Stimulated activated memory B cell treated with anti-CD40 and anti-IgM and Interleukin-4, amounts not matched to agents 10 μg/mL and 1 μg/mL and 100 μg/mL, for 72 hours (primary cell): ENCODE measurements at places on chromosomes 4 and X.
A peak's percentile ranks its signal among the peaks of the same experiment; 100 is the strongest.

- ATAC-seq, result peak; percentile 12
- peaks cover 19% of the 10 kb centered on the region for H3K36me3 ChIP-seq
These were observed 391 bp upstream of the IDUA start for GRCh38 chr4:986428-986878.

DNA sequence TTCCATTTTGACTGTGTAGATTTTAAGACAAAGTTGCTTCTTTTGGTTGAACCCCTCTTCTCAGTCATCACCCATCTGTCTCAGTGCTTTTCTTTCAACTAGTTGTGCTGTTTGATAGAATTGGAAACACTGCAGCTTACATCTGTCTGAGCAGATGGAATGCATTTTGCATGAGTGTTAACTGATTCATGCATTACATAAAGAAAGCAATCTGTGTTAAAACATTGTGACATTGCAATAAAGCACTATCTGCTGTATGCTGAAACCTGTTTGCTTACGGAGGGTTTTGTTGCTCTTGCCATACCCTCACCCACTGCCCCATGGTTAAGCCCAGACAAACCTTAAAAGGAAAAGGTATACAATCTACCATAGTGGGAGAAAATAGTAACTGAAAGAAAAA, 47.4 kb downstream of the NRK start:
- H3K4me1 ChIP-seq, result no peaks in the 10 kb centered on the region
- ATAC-seq, result no peak
- H3K36me3 ChIP-seq, result no peaks in the 10 kb centered on the region
- no peak overlapping the region for H3K27ac ChIP-seq
- H3K27me3 ChIP-seq, result no peaks in the 10 kb centered on the region

GRCh38 chrX:95318882-95319281, 1365.8 kb upstream of the DIAPH2 start:
- no peaks in the 10 kb centered on the region for H3K4me1 ChIP-seq
- no peaks in the 10 kb centered on the region for H3K36me3 ChIP-seq
- no peaks in the 10 kb centered on the region for H3K27me3 ChIP-seq
- no peak overlapping the region for H3K4me3 ChIP-seq
- no peak for ATAC-seq
- no peak overlapping the region for H3K27ac ChIP-seq

DNA sequence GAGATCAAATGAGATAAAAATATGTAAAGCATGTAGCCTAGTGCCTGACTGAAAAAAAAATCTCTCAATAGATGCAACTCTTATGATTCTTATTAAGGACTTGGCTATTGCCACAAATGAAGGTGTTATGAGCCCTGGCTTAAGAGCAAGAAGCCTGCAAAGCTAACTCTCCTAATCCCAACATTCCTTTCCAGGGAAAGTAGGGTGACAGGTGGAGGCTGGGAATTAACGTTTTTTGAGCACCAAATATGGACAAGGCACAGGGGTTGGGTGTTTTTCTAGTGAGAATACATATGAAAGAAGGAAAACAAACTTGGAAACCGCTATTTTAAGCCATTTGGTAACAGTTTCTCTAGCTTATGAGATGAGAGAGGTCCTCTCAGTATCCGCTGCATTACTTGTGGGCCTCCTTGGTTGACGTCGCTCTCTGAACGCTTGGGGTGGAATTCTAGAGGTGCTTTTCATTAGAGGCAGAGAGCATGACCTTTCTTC, 2.4 kb downstream of the RHOH start:
- H3K4me1 ChIP-seq, result peaks cover 55% of the 10 kb centered on the region
- peak overlapping the region; percentile 94 for H3K4me3 ChIP-seq
- H3K27me3 ChIP-seq, result no peaks in the 10 kb centered on the region
- no peak for ATAC-seq

GRCh38 chrX:37993837-37994619, 12.3 kb upstream of the SYTL5 start:
- H3K4me1 ChIP-seq, result no peaks in the 10 kb centered on the region
- H3K4me3 ChIP-seq, result no peak overlapping the region
- no peak overlapping the region for H3K27ac ChIP-seq

GRCh38 chrX:133005042-133005441, 46.6 kb upstream of the HS6ST2 start:
- no peak for ATAC-seq
- H3K27me3 ChIP-seq, result no peaks in the 10 kb centered on the region
- no peaks in the 10 kb centered on the region for H3K4me1 ChIP-seq
- H3K36me3 ChIP-seq, result no peaks in the 10 kb centered on the region
- H3K27ac ChIP-seq, result no peak overlapping the region
